ENCODE measurements at places on chromosomes 13 and 19.

- DNase-seq, result no peak
These were observed 30.6 kb downstream of the CERS1 start for GRCh38 chr19:18865106-18865972.

DNA sequence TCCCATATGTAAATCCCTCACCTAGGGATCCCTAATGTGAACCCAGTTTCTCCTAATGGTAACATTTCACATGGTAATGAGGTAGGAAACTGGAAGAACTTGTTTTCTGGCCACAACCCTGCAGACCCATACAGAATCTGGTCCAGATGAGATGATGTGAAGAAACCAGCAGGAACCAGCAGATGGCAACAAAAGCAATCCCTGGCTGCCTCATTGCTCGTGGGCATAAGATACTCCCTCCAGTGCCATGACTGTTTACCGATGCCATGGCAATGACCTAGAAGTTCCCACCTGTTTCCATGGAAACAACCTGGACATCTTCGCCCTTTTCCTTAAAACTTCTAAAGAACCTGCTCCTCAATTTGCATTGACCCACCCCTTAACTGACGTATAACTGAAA lies 1.4 kb upstream of the CD209 start:
- peak; percentile 33 for DNase-seq

GRCh38 chr19:47063874-47064273 lies 15.4 kb upstream of the TMEM160 start:
- DNase-seq, result no peak

DNA sequence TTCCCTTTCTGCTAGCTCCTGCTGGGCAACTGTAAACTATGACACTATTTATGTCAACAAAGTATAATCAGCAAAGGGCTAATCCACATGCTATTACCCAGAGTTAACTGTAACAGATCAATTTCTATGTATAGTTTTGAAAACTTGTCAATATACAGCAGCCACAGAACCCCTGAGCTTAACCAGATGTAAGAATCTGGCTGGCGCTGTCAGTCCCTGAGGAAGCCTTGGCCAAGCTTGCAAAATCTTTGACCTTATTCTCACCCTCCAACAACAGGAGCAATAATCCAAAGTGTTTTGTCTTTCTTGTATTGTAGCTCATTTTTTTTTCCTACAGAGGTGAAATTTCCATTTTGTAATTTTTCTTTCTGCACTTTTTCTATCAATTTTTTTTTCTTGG lies 1230.1 kb upstream of the SLC10A2 start:
- DNase-seq, result no peak

- DNase-seq, result peak; percentile 47
These were observed 13.0 kb downstream of the RBM26 start for GRCh38 chr13:79392882-79393563.

Measured in activated CD8-positive, alpha-beta T cell treated with anti-CD3 and anti-CD28 coated beads for 36 hours (primary cell).